Lung (tissue), 17 donors: ENCODE measurements at places on chromosomes 2 and 18. TPM values are rescaled to one million over a fixed set of nuclear protein-coding genes. Genes with fewer than 3 reads are reported as not detected.

The CKAP2L gene
- total RNA-seq: 0.58 TPM

The TUBA4B gene
- 5.7 TPM for total RNA-seq

The DNAJC5G gene
- total RNA-seq: not detected

The PAIP2B gene
- 10.4 TPM for total RNA-seq

DNA sequence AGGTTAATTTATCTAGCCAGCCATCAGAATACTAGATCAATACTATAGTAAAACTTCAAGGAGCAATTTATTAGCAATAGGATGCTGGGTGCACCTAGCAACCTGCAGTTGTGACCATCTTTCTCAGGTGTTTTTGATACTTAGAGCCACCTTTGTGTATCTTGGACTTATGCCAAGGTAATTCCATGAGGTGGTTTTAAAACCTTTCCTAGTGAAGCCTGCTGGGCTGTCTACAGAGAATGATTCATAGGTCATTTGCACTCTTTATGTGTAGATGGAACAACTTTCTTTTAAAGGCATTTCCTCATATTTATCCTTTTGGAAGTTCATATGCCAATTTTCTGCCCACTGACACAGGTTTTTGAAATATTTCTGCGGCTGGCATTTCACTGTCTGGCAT lies 1030.1 kb upstream of the POU3F3 start:
- H3K4me1 ChIP-seq: no peaks in the 10 kb centered on the region
- H3K27ac ChIP-seq: no peak overlapping the region
- H3K36me3 ChIP-seq: no peaks in the 10 kb centered on the region
- no peak overlapping the region for H3K4me3 ChIP-seq

- H3K27me3 ChIP-seq: no peaks in the 10 kb centered on the region
- H3K4me1 ChIP-seq: peaks cover 4% of the 10 kb centered on the region
- H3K36me3 ChIP-seq: no peaks in the 10 kb centered on the region
- no peak overlapping the region for H3K27ac ChIP-seq
Observed at GRCh38 chr18:389658-390357, 110.7 kb downstream of the COLEC12 start.

- H3K27me3 ChIP-seq: no peaks in the 10 kb centered on the region
- H3K4me1 ChIP-seq: no peaks in the 10 kb centered on the region
- H3K36me3 ChIP-seq: no peaks in the 10 kb centered on the region
Observed at GRCh38 chr2:138291805-138292204, 209.8 kb upstream of the SPOPL start.

- peaks cover 2% of the 10 kb centered on the region for H3K36me3 ChIP-seq
- H3K27ac ChIP-seq: no peak overlapping the region
- H3K27me3 ChIP-seq: no peaks in the 10 kb centered on the region
- DNase-seq: no peak
- peaks cover 2% of the 10 kb centered on the region for H3K4me1 ChIP-seq
- H3K4me3 ChIP-seq: no peak overlapping the region
Observed at GRCh38 chr2:38064801-38065501, 11.0 kb downstream of the CYP1B1 start.

GRCh38 chr2:127705391-127706065 lies 4.2 kb downstream of the SFT2D3 start:
- H3K27me3 ChIP-seq: no peaks in the 10 kb centered on the region
- H3K27ac ChIP-seq: no peak overlapping the region
- H3K4me1 ChIP-seq: peaks cover 8% of the 10 kb centered on the region

GRCh38 chr2:158060835-158061435 lies 40.7 kb upstream of the UPP2 start:
- no peaks in the 10 kb centered on the region for H3K27me3 ChIP-seq
- H3K36me3 ChIP-seq: no peaks in the 10 kb centered on the region
- H3K27ac ChIP-seq: no peak overlapping the region
- no peaks in the 10 kb centered on the region for H3K4me1 ChIP-seq

DNA sequence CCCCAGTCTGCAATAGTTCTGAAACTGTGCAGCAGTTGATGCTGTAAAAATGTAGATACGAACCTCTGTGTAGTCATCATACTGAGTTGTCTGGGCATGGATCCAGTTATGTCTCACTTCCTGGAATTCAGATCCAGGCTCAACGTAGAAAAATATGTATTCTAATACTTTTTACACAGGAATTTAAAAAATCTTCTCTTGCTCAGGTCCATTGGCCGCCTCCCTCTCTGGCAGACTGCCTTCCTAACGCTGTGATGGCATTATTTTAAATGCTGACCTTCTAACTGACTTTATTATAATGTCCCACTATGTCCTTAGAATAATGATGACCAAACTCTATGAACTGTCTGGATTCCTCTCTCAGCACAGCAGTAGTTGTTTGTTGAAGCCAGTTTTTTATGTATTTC lies 119.6 kb downstream of the FEZ2 start:
- H3K27ac ChIP-seq: no peak overlapping the region
- no peaks in the 10 kb centered on the region for H3K27me3 ChIP-seq
- H3K4me1 ChIP-seq: no peaks in the 10 kb centered on the region
- peak; percentile 94 for DNase-seq
- H3K4me3 ChIP-seq: no peak overlapping the region
- H3K36me3 ChIP-seq: peaks cover 29% of the 10 kb centered on the region
